Stimulated activated CD4-positive, alpha-beta T cell treated with anti-CD3 and anti-CD28 coated beads, Interleukin-1b, Interleukin-23, amount 100 ng/mL, for 1 hour (primary cell): ENCODE measurements at places on chromosomes 16 and 17.

GRCh38 chr16:50024207-50024606, 818 bp upstream of the CNEP1R1 start:
- no peak for DNase-seq

DNA sequence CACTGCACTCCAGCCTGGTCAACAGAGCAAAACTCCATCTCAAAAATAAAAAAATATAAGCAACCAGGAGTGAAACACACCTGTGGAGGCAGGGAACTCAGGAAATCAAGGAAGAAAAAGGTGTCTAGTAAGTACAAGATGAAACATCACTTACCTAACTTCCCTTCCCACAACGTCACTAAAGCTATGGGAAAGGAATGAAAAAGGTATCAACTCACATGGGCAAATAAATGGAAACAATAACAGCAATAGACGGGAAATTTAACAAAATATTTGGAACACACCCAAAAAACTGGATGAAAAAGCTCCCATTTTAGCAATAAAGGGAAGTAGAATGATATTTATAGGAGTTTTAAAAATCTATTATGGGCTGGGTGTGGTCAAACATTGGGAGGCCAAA, 31.1 kb downstream of the DDX19A start:
- DNase-seq: no peak

GRCh38 chr16:4612474-4612931, 2.2 kb downstream of the UBALD1 start:
- DNase-seq: no peak

DNA sequence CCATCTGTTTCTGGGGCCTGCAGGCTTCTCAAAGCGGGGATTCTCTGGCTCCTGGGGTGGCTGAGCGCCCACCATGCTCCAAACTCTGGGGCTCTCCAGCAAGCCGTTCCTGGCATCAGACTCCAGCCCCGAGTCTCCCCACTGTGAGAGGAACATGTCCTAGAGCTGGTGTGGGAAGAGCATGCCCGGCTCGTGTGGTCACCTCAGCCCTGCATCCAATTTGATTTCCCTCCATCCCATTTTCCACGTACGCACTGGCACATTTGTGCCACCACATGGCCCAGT, 23.2 kb upstream of the KCNJ12 start:
- no peak for DNase-seq

- DNase-seq: no peak
These were observed 8.4 kb downstream of the FOXK2 start for GRCh38 chr17:82527898-82528297.

DNA sequence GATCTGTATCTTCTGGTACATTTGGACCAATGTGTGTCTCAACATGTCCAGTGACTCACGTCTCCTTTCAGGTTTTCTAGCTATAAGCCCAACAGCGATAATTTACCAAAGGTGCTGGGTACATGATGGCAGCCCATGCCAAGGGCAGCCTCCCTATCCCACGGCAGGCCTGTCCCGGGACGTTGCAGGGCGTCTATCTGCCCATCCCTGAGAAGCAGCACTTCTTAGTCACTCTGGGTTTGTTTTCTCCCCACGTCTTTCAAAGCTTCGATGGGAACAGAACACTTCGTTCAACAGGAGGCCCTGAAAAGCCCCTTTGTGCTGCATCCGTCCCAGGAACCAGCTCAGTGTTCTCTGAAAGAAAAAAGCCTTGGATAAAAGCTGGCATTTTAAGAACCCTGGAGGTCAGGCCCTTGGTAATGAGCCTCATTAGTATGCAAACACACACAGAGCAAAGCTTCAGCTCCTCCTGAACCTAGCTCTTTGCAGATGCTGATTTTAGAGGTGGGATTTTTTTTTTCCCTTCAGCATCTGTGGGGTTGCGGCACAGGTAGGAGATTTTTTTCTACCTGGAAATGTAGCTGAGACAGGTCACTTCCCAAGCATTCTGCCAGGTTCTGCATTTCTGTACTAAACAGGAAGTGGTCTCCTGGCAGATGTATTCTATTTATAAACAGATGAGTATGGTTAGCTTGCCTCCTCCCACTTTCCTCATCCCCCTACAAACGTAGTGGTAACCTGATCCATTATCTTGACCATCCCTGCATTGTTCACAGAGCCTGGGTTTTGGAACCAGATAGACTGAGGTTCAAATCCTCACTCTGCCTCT, 17.5 kb upstream of the MT4 start:
- DNase-seq: no peak
